Activated CD4-positive, alpha-beta memory T cell treated with anti-CD3 and anti-CD28 coated beads for 36 hours (primary cell): ENCODE measurements at places on chromosomes 2 and 18. TPM values are rescaled to one million over a fixed set of nuclear protein-coding genes. Genes with fewer than 3 reads are reported as not detected.
A peak's percentile ranks its signal among the peaks of the same experiment; 100 is the strongest.

Gene ASB18
- total RNA-seq, result not detected

Gene UGT1A10
- not detected for total RNA-seq

DNA sequence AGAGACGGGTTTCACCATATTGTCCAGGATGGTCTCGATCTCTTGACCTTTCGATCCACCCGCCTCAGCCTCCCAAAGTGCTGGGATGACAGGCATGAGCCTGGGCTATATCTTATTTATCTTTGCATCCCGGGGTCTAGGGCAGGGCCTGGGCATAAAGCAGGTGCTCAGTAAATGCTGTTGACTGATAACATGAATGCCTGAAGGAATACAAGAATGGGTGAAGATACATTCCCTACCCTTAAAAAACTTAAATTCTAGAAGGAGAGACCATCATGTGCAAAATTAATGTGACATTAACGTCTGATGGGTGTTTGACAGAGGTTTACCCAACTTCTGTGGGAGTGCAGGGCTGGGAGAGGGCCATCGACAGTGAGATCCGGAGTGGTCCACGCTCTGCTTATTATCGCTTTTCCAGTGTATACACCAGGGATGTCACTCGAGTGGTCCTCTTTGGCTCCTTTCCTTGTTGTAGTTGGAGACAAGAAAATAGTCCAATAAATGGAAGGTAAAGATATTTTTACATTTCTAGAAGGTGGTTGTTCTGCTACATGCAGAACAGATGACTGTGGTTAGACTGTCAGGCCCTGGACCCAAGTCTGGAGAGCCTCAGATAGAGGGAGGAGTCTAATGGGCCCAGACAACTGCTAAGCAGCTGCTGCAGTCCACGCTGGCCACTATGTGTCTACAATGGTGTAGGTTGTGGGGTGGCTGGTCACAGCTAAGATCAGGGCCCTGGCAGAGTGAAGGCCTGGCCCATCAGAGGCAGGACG is 131.7 kb downstream of the MYCN start:
- no peak for DNase-seq
- H3K36me3 ChIP-seq, result no peaks in the 10 kb centered on the region
- H3K4me3 ChIP-seq, result no peak overlapping the region

DNA sequence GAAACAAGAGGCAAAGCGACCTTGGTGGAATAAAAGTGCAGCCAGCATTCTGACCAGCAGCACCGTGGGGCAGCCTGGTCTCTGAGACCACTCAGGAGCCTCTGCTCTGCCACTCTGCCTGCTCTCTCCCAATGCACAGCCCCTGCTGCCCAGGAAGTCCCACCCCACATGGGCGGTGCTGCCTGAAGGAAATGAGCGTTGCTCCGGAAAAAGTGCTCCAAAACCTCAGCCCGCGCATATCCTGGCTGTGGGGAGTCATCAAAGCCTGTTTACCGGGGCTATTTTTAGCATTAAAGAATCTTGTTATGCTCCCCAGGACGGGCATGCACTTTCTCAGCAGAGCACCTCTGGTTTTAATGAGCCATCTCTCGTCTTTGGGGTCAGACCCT is 54.5 kb downstream of the EPAS1 start:
- peak; percentile 87 for DNase-seq
- H3K27ac ChIP-seq, result peak overlapping the region; percentile 91

DNA sequence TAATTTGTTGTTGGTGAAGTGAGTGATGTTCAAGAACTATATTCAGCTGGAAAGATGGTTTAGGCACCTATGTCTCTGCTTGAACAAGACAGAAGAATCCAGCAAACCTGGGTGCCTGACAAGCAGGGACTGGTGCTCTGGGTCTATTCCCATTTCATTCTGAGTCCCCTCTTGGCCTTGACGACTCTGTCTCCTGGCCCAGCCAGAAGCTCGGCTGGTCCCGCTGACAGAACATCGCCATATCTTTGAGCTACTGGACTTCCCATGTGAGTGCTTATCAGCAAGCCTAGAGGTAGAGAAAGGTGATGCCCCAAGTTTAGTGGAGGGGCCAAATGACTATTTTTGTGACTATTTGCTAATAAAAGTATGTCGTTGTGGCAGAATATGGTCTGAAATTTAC is 48.2 kb downstream of the SDC1 start:
- no peak for DNase-seq
- H3K36me3 ChIP-seq, result no peaks in the 10 kb centered on the region
- H3K27me3 ChIP-seq, result no peaks in the 10 kb centered on the region
- no peak overlapping the region for H3K27ac ChIP-seq
- no peaks in the 10 kb centered on the region for H3K4me1 ChIP-seq

DNA sequence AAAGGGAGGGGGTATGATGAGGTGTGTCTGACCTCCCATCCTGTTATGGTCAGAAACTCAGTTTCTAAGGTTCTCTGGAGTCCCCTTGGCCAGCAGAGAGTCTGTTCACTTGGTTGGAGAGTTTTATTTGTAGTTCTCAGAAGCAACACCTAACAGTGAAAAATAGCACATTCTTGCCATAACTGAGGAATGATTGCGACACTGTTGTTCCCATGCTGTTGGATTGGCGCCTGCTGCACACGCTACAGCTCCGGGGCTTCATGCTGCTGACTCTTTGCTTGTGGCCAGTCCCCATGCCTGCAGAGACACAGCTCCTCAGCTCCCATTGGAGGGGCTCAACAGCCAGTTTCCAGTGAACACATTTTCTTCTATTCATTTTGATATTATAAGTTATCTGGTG is 42.1 kb downstream of the TPGS2 start:
- peaks cover 37% of the 10 kb centered on the region for H3K36me3 ChIP-seq
- no peak for DNase-seq
- no peak overlapping the region for H3K4me3 ChIP-seq
- no peaks in the 10 kb centered on the region for H3K4me1 ChIP-seq

DNA sequence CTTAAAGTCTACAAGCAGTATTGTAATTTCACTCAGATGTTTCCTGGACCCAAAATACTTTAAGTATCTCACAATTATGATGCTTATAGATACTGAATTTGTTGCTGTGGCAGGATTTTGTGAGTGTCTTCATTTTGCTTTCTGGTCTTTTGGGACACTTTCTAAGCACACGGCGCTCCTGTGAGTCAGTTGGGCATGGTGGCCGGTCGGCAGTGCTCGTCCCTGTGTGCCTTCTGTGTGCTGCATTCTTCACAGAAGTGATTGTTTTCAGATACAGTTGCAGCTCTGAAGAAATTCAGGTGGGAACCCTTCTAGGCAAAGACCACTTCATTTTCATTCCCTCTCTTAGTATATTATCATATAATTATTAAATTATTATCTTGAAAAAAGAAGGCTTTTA is 273.3 kb downstream of the ZNF407 start:
- no peak for DNase-seq
- no peaks in the 10 kb centered on the region for H3K36me3 ChIP-seq
- no peak overlapping the region for H3K27ac ChIP-seq
- no peaks in the 10 kb centered on the region for H3K27me3 ChIP-seq
- no peak overlapping the region for H3K4me3 ChIP-seq

GRCh38 chr2:233053928-233054784 is 6.0 kb upstream of the INPP5D start:
- peaks cover 2% of the 10 kb centered on the region for H3K27me3 ChIP-seq
- no peak overlapping the region for H3K27ac ChIP-seq
- H3K4me3 ChIP-seq, result no peak overlapping the region
- no peaks in the 10 kb centered on the region for H3K36me3 ChIP-seq

DNA sequence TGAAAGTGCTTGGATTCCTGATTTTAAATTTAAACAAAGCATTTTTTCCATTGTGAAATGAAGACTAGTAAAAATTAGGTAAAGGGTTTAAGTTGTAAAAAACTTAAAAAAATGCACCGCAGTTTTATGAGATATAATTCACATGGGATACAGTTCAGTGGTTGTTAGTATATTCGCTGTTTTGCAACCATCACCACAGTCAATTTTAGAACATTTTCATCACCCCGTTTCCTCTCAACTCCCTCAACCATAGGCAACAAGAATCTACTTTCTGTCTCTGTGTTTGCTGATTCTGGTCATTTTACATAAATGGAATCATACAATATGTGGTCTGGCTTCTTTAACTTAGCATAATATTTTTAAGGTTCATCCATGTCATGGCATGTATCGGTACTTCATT is 4.0 kb downstream of the DGKD start:
- peaks cover 5% of the 10 kb centered on the region for H3K36me3 ChIP-seq
- H3K4me3 ChIP-seq, result no peak overlapping the region
- H3K4me1 ChIP-seq, result peaks cover 49% of the 10 kb centered on the region

- H3K4me1 ChIP-seq, result no peaks in the 10 kb centered on the region
- no peak overlapping the region for H3K4me3 ChIP-seq
- H3K36me3 ChIP-seq, result peaks cover 2% of the 10 kb centered on the region
- H3K27ac ChIP-seq, result no peak overlapping the region
Observed at GRCh38 chr2:20629581-20630171, 21.2 kb downstream of the HS1BP3 start.

GRCh38 chr18:65235966-65236624 is 514.7 kb upstream of the CDH7 start:
- no peak overlapping the region for H3K4me3 ChIP-seq
- no peaks in the 10 kb centered on the region for H3K4me1 ChIP-seq
- no peak overlapping the region for H3K27ac ChIP-seq
- no peaks in the 10 kb centered on the region for H3K27me3 ChIP-seq
- no peaks in the 10 kb centered on the region for H3K36me3 ChIP-seq

DNA sequence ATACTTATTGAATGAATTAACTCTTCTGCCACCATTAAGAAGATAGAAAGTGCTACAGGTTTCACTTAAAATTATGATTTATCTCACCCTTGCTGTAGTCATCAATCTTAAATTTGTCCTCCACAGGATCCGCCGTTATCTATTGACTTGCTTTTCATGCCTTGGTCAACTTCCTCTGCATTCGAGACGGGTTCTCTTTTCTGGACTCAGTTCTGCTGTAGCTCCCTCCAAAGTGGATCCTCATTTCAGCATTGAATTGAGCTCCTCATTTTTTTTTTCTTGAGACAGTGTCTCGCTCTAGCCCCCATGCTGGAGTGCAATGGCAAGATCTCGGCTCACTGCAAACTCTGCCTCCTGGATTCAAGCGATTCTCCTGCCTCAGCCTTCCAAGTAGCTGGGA is 27.6 kb downstream of the INPP5D start:
- no peaks in the 10 kb centered on the region for H3K27me3 ChIP-seq
- DNase-seq, result no peak
- peaks cover 36% of the 10 kb centered on the region for H3K36me3 ChIP-seq
- no peak overlapping the region for H3K4me3 ChIP-seq
- peak overlapping the region; percentile 68 for H3K27ac ChIP-seq
- H3K4me1 ChIP-seq, result peaks cover 68% of the 10 kb centered on the region
